Mammary epithelial cell (primary cell): ENCODE measurements at places on chromosomes 2 and 18. TPM values are rescaled to one million over a fixed set of nuclear protein-coding genes. Genes with fewer than 3 reads are reported as not detected.

GRCh38 chr2:136025057-136025973 is 39.9 kb upstream of the DARS1 start:
- DNase-seq: no peak

DNA sequence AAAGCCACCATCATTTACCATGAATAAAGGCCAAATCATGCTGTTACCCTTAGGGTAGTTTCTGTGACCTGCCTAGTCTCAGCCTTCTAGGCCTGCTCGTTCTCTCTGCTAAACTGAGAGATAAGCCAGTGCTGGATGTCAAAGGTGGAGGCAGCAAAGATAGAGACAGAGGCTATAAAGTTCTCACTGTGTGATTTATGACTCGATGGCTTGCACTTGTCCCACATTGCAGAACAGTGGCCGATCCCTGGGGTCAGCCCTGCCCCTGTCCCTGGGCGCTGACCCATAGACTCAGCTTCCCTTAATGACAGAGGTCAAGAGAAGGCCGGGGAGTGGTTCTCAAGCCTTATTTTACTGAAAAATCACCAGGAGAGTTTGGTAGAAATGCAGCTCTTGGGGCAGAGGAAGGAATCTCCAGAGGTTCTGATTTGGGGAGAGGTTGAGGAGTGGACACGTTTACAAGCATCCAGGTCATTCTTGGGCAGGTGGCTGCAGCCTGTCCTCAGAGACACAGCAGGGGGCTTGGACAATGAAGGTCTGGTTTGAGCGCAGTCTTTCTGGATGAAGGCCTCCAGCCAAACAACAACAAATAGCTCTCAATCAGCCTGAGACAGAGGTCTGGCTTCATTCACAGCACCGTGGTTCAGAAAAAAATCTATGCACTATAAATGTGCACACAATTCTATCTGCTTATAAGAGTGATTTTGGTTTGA is 143.5 kb downstream of the ACKR3 start:
- DNase-seq: no peak

Gene AMER3
- total RNA-seq: not detected in 2 replicates

- no peak for DNase-seq
Observed at GRCh38 chr2:171281110-171281509, 120.4 kb upstream of the TLK1 start.

Gene TET3
- 6.0 TPM for total RNA-seq

Gene CAPG
- total RNA-seq: 186 and 196 TPM in 2 replicates
